ENCODE measurements at places on chromosomes 12 and 14.
A peak's percentile ranks its signal among the peaks of the same experiment; 100 is the strongest.

- DNase-seq = no peak
Measured at GRCh38 chr14:54137614-54137961, 181.0 kb upstream of the BMP4 start.

GRCh38 chr14:99244941-99245563 lies 26.9 kb downstream of the BCL11B start:
- DNase-seq = peak; percentile 35

DNA sequence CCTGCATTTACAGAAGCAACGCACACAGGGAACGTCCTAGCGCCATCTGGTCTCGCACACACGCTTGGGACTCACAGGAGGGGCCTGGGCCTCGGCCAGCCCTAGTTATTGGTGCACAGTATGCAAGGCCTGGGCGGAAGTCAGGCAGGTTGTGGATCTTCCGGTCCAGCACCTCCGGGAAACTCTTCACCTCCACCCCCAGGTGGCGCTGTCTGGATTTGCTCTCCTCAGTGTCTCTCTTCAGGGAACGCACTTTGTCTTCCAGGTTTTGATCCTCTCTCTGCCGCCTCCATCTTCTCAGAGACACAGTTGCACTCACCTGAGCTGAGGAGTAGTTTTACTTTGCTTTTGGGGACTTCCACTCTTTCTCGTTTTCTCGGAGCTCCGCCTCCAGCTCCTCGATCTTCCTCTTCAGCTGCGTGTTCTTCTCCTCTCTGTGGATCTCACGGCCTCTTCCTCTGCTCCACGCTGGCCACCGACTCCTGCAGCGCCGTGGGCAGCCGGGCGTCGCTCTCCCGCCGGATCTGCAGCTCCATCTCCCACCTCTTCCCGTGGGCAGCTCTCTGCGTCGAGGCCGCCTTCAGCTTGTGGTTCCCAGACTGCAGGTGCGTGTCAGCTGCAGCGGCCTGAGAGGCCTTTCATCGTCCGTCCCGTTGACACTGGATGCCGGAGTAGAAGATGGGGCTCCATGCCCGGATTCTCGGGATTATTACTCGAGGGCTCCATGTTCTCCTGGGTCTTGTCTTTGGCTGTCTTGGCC lies 933.8 kb downstream of the TMEM121 start:
- no peak for DNase-seq

GRCh38 chr12:129294868-129295267 lies 441.6 kb downstream of the GLT1D1 start:
- DNase-seq = no peak

DNA sequence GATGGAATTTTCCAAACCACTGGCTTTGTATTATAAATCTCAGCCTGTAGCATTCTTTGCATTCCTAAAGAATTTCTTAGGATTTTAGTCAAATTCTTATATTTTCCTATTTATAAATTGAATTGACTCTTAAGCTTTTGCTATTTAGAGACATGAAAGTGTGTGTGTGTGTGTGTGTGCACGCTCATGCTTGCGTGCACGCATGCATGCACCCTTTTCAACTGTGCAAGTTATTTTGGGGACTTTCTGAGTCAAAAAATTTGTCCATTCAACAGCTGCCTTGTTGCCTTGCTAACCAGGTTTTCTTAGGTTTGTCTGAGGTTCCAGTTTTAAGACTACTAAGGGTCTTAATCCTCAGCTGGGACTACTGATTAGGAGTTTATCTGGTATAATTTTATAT lies 42.6 kb downstream of the GPATCH2L start:
- DNase-seq = no peak

DNA sequence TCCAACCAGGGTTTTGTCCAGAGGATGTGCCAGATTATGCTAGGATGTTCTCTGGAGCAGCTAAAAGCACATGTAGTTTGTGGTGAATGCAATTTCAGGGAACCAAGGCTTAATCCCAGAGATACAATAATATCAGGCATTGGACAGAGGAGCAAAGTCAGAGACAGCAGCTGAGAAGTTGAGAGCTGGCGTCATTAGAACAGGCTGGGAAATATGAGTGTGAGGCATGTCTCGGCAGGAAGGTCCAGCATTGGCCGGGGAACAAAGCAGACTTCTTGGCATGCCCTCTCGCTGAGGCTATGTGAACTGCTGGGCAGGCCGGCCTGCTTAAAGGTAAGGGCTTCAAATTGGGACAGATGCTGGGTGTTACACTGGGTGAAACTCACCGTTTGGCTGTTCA lies 125.4 kb downstream of the CAND1 start:
- DNase-seq = peak; percentile 18

- no peak for DNase-seq
Measured at GRCh38 chr12:111014547-111014946, 94.2 kb upstream of the MYL2 start.

GRCh38 chr14:72704502-72704901 lies 189.4 kb downstream of the DPF3 start:
- DNase-seq = no peak

All from fibroblast of skin of right quadriceps (primary cell).